ENCODE measurements at places on chromosomes 5 and 9.
A peak's percentile ranks its signal among the peaks of the same experiment; 100 is the strongest.

- no peak for DNase-seq
Observed at GRCh38 chr9:70553707-70554673, 139.5 kb upstream of the KLF9 start.

DNA sequence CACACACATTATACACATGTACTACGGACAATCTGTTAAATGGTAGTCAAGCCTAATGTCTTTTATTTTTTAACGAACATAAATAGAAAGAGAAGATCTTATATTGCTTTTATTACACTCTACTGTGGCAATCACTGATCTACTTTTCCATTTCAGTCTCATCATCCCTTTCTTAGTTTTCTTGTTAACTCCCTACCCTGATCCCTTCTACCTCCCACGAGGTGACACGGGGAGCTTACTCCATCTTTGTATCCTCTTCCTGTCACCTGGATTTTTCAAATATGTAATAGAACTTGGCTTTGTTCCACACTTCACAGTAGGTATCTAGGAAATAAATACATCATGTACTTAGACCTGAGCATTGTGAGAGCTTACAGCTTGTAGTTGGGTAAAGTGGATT, 211.0 kb downstream of the PIK3R1 start:
- DNase-seq, result no peak

GRCh38 chr5:176609724-176610434, at the start of gene GPRIN1:
Gene GPRIN1, minus strand, starts transcription at chr5:176610156. Its CDS starts 10,322 bp downstream, at chr5:176599834.
- peak; percentile 61 for DNase-seq

DNA sequence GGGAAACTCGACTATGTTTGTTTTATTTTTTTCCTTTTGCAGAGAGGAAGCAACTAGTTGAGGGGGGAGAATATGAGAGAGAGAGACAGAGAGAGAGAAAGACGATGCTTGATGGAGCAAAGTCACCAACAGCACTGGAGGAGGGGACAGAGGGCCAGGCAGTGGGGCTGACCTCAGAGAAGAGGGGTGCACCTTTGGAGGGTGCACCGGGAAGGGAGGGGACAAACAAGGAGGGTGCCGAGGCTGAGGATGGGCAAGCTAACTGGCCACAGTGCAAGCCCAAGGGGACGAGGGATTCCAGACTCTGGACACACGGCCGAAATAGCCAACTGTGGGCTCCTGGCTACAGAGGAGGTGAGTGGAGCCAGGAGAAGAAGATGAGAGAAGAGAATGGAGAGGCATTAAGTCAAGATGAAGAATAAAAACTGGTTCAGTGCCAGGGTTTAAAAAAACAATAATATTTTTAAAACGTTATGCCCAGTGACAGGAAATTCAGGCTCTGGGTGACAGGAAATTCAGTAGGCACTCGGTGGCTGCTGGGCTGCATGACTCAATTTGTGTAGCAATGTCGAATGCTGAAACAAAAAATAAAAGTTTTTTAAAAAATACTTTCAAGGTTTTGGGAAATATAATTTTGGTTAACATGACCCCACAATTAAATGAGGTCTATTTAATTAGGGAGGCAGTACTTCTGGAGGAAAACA, 13.3 kb upstream of the GLRX start:
- DNase-seq, result peak; percentile 22

- no peak for DNase-seq
Observed at GRCh38 chr9:79656169-79656568, 84.4 kb downstream of the TLE4 start.

GRCh38 chr9:81321551-81321950, 367.8 kb downstream of the TLE1 start:
- no peak for DNase-seq

GRCh38 chr5:138543730-138544104, 681 bp upstream of the ETF1 start:
- DNase-seq, result no peak

DNA sequence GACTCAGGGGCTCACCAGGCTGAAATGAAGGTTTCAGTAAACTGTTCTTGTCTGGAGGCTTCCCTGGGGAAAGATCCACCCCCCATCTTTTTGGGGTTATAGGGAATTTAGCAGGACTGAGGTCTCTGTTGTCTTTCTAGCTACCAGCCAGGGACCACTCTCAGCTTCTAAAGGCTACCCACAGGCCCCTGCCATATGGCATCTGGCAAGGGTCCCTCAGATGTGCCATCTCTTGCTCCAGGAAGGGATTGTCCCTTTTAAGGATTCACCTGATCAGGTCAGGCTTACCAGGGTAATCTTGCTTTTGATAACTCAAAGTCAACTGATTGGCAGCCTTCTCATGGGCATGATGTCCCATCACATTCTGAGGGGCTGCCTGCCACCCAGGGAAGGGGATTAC, 65.0 kb downstream of the NSUN2 start:
- no peak for DNase-seq

DNA sequence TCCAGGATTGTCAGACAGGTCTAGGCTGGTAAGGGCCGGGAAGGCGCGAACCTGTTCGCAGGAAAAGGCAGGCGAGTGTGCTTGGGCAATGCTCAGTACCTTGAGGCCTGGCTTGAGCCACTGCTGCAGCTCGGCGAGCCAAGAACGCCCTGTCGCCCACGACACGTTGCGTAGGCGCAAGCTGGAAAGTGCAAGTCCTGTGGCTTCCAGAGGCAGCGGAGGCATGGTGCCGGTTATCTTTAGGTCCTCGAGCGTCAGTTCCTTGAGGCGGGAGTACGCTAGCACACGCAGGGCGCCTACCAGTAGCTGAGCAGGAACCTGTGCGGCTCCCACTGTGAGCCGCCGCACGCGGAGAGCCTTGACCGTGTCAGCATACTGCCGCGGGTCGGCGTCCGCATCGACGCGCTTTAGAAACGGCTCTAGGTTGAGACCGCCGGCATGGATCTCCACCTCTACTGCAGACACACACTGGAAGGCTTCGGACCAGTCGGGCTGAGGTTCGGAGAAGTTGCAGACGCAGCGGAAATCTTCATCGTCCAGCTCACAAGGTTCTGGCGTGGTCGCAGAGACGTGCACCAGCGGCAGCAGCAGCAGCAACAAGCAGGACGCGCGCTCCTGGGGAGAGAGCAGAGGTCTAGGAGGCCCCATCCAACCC, 482 bp downstream of the CD14 start:
- peak; percentile 49 for DNase-seq

GRCh38 chr5:159442206-159442850, 112.0 kb upstream of the IL12B start:
- no peak for DNase-seq

GRCh38 chr9:99359336-99359735, 137.3 kb downstream of the SEC61B start:
- no peak for DNase-seq

DNA sequence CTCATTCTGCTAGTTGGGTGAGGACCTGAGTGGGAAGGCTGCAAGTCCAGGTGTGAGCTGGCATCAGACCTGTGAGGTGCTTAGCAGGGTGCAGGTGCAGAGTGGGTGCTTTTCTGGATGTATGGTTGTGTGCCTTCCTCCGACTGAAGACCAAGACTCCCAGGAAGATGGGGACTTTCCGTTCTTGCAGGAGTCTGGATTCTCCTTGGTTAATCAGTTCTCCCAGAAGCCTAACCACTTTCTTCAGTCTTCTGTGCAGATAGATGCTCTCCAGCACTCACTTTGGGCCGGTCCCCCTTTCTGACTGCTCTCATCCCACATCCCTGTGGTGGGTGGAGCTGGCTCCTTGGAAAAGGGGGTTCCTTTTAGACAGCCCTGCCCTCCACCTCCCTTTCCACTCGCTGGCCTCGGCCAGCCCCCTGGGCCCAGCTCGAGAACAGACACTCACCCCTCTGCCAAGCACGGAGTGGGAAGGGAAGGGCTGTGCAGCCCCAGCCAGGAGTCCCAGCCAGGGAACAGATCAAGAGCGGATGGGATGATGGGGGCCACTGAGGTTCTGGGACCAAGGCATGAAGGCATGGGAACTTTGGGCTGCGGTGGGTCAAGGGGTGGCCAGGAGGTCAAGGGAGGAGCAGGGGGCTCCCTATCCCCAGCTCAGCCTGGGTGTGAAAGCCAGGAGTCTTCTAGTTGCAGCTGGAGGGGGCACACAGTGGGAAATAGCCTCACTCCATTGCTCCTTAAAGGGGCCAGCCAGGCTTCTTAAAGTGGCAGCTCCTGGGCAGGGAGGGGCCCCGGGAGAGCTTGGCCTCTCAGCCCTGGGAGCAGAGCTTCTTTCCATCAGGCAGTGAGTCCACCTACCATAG, 62.4 kb downstream of the FGF18 start:
- DNase-seq, result no peak

DNA sequence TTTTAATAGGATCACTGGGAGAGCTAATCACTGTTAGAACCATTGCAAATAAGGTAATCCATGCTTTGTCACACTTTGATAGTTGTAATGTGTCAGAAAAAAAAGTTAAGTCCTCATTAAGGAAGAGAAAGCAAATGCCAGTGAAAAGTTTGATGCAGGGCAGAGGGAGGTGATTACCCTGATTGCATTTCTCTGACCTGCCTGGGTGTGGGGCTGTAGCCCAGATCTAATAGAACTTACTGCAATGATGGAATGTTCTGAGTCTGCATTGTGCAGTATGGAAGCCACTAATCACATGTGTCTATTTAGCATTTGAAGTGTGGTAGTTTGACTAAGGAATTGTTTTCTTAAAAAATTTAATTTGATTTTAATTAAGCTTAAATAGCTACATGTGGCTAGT, 202.7 kb downstream of the ATP10B start:
- no peak for DNase-seq

GRCh38 chr9:136922540-136922939, 22.0 kb downstream of the FBXW5 start:
- DNase-seq, result no peak

DNA sequence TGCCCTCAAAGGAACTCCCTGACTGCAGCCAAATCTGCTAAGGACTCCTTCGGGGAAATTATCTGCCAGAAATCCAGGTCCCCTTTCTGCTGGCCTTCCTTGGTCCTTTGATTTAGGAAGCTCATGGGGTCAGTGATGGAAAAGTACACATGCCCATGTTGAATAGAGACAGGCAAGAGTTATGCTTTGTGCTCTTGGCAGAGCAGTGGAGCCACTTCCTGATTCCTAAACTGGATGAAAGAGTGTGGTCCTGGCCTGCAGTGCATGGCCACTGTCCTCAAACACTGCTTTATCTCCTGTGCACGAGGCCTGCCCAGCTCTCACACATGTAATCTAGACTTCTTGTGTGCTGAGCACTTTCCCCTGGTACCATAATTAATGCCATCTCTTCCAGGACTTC, 2.0 kb upstream of the EBF1 start:
- no peak for DNase-seq

GRCh38 chr5:87246061-87246460, 21.6 kb upstream of the RASA1 start:
- no peak for DNase-seq

DNA sequence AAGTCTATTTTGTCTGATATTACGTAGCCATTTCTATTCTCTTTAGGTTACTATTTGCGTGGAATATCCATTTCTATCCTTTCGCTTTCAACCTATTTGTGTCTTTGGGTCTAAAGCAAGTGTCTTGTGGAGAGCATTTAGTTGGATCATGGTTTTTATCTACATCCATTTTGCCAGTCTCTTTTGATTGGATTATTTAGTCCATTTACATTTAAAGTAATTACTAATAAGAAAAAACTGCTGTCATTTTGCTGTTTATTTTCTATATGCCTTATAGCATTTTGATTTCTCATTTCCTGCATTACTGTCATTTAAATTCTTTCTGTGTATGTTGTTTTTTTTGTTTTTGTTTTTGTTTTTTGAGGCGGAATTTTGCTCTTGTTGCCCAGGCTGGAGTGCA, 26.0 kb upstream of the UBQLN1 start:
- no peak for DNase-seq

DNA sequence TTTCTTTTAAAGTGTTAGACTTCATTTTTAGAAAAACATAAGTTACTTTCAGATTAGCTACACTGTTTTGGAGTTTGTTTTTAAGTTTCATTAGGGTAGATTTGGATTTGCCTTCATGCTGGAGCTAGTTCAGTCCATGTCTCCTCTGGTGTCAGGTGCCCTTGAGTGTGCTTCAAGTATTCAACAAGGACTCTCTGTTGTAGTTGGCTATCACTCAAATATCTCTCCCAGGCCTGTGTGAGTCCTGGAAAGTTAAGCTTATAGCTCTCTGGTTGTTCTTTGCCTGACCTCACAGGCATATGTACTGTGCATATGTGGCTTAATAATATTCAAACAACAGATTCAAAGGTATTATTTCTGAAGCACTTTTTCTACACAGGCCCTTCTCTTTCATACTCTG, 45.4 kb downstream of the PTBP3 start:
- DNase-seq, result no peak

DNA sequence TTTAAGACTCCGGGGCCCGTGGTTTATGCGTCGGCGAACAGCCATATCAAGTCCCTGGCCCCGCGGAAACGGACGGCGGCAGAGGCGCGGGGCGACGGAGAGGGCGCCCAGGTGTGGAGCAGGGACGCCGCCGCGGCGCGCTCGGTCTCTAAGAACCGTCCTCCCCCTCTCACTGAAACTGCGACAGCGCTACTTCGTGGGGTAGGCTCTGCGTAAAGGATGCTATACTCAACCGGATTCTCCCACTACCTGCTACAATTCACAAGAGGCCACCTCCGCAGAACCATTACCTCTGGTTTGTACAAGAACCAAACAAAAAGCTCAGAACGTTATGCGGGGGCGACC, 404 bp downstream of the MRNIP start:
- DNase-seq, result peak; percentile 35

- DNase-seq, result no peak
Observed at GRCh38 chr9:72932619-72933018, 20.2 kb downstream of the ALDH1A1 start.

GRCh38 chr9:136992819-136993369, 672 bp downstream of the PAXX start:
- DNase-seq, result no peak

GRCh38 chr5:81852291-81853029, 101.6 kb upstream of the SSBP2 start:
- DNase-seq, result no peak

DNA sequence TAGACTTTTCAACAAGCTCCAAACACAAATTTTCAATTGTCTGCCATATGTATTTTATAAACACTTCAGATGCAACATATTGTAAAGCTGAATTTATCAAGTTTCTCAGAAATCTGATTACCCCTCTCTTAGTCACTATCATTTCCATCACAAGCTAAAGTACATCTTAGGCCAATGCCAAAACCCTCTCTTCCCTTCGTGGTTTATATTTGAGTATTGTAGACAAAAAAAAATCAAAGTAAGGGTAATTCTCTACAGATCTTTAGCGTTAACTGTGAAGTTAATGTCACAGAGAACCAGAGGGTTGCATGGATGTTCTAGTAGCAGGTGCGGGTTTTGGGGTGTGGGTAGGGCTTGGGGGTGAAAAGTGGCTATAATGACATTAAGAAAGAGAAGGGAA, 387.7 kb upstream of the PTGER4 start:
- no peak for DNase-seq

DNA sequence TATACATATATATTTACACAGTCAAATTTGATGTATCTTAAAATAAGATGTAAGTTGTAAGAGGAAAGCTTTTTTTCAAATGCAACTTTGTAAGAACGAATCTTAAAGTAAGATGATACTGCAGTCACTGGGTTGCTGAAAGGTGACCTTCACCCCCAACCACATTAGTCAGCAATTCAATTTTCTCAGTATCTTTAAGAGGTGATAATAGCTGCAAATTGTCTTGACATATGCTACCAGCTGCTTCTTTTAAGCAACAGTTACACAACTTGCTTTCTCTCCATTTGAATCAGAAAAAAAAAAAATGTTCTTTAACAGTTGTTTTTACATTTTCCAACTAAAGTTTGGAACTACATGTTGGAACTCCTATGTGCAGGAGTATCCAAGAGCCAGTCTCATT, 246.6 kb upstream of the CCNG1 start:
- DNase-seq, result no peak

Data from CD4-positive, alpha-beta T cell treated with Interleukin-1 beta for 1 hour (primary cell).